ENCODE measurements at places on chromosomes 5 and 9.

DNA sequence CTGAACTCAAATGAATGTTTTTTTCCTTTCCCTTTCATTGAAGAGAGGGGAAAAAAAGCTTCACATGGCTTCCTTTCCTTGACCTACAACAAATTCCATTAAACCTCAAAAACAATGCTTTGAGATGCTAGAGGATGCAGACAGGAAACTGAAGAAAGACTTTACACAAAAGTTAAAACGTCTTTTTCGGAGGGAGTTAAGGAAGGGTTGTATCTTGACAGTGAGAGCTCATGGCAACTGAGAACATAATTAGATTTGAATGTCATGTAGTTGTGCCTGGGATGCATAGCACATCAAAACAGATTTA is 66.4 kb downstream of the EBF1 start:
- DNase-seq = no peak

GRCh38 chr9:2354856-2355696 is 266.5 kb upstream of the VLDLR start:
- no peak for DNase-seq

DNA sequence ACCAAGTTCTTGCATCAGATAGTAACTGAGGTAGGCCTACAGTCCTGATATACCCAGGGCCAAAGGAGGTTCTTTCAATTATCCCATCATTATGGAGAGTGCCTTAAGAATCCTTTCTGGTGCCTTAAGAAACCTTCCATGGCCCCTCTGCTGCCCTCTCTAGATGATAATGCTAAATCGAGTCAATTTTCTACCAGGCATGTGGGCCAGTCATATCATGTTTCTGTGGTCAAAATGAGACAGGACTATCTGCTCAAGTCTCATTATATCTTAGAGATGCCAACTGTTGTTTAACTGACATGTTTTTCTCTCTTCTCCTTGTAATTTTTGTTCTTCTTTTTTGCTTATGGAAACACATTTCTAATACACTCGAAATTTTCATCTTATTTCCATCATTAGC is 127.6 kb downstream of the EDIL3 start:
- DNase-seq = no peak

DNA sequence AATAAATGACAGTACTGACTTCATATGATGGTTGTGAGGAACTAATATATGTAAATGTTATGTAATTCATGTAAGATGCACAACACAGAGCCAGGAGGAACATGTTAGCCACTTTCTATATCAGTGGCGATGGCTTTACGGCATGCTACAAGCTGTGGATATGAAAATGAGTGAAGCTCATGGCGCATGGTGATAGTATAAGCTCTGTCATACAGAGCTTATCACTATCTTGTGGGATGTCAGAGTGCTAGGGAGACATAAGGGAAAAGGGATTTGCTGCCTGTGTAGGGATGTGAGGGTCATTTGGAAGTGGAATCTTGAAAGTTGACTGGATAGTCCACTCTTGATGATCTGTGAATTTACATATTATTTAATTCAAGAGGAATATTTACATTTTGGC is 13.6 kb downstream of the CPEB4 start:
- no peak for DNase-seq
